ENCODE measurements at places on chromosomes 11 and 22.
A peak's percentile ranks its signal among the peaks of the same experiment; 100 is the strongest.

- no peak for DNase-seq
These were observed 361.2 kb downstream of the TMEM135 start for GRCh38 chr11:87398931-87399330.

DNA sequence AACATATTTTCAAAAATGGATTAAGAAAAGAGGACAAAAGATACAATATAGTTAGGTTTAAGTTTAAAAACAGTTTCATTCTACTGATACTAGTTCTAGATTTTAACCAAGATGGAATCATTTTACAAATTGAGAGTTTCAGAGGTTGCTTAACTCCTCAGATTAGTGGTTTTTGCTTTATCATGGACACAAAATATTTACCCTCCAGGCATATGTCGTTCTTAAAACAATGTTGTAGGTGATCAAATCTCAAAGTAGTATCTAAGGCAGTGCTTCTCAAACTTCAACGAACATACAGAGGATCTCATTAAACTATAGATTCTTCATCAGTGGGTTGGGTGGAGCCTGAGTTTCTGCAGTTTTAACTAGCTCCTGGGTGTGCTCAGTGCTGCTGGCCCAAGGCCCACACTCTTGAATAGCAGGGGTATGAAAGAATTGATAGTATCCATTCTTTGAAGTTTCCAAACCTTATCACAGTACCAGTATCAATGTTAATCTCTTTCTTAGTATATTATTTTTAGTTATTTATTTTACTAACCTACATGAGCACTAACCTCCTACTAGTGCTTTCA lies 48.0 kb downstream of the YAP1 start:
- no peak for DNase-seq

DNA sequence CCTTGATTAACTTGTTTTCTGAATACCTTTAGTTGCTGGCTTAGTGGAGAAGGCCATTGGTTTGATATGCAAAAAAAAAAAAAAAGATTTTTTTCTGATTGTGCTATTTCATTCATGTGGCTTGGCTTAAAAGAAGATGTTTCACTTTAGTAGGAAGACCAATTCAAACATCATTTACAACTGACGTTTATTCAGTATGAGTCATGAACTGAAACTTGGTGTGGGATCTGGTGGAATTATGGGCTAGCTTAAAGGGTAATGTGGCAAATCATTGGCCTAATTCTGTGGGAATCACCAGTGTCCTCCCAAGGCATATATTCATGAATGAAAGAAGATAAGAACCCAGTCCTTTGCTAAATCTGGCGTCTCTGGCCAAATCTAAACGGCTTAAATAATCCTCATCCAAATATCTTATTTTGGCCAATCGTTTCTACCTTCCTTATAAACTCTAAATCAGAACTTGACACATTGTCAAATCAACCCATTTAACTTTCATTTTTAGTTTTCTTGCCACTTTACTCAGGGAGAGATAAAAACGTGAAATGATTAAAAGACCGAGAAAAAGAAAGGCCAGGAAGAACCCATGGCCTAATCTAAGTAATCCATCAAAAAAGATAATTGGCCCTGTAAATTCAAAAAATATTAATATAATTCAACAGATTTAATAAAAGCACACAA lies 77.0 kb downstream of the DDIAS start:
- DNase-seq = no peak

GRCh38 chr22:19063581-19064353 lies 58.4 kb downstream of the DGCR2 start:
- no peak for DNase-seq

DNA sequence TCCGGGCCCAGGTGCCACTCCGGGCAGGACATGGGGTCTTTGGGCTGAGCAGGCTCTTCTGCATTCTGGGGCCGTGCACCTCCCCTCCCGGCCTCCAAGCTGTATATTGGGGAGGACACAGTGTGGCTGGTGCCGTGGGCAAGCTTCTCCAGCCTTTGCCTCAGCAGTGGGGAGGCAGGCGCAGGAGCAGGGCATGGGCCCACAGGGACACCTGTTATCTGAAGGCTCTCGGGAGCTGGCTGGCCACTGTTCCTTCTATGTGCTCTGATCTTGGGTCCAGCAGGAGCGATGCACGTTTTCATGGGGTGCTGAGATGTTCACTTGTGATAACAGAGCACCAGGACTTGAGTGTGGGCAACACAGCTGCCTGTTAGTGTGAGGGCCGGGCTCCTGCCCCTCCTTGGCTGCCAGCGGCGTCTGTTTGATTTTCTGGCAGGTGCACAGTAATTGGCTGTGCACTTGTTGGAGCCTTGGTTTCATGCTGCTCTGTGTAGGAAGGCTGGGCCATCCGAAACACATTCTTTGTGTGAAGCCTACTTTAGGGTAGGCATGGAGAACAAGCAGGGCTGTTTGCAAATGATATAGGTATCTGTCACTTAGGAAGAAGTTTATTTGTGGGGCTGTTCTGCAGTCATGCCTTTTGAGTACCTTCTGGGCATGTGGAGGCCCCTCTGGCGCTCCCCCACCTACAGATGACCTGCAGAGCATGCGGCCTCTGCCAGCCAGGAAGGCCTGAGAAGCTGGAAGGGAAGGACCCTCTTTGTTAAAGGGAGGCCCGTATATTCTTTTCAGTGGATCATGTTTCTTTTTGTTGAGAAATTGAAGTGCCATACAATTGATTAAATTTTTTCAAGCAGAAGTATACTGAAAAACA lies 201.5 kb downstream of the TBC1D22A start:
- DNase-seq = no peak

- peak; percentile 8 for DNase-seq
These were observed 1568.5 kb downstream of the FAM181B start for GRCh38 chr11:81165164-81165563.

DNA sequence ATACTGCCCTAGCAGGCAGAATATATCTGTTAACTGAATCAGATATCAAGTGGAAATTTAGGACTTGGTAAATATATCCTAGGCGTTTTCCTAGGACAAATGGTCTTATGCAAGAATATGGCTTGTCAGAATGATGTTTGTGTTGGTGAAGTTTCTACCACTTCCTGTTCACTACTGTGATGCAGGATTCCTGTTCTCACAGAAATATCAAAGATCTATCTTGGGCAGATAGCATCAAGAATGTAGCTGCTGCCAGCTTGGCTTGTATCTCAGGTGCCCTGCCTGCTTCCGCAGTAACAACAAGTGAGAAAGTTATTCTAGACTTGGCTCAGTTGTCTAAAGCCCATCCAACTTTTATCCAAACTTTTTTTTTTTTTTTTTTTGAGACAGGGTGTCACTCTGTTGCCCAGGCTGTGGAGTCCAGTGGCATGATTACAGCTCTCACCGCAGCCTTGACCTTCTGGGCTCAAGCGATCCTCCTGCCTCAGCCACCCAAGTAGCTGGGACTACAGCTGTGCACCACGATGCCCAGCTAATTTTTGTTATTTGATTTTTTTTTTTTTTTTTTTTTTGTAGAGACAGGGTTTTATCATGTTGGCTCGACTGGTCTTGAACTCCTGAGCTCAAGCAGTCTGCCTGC lies 61.3 kb downstream of the PPME1 start:
- DNase-seq = no peak

DNA sequence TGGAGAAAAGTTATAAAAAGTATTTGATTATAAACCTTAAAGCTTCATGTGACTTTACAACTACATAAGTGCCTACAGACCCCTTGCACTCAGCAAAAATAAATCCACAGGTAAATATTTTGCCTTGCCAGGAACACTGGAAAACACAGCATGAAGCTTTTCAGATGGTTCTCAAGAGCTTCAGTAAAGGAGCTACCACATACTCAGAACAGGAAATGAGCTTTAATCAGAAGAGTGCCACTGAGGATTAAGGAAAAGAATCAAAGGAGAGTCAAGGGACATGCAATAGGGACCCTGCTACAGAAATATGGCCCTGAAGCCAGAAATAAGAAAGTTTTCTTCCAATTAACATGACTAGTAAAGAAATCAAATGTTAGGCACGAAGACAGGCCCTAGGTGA lies 1.2 kb downstream of the CASP1 start:
- DNase-seq = no peak

DNA sequence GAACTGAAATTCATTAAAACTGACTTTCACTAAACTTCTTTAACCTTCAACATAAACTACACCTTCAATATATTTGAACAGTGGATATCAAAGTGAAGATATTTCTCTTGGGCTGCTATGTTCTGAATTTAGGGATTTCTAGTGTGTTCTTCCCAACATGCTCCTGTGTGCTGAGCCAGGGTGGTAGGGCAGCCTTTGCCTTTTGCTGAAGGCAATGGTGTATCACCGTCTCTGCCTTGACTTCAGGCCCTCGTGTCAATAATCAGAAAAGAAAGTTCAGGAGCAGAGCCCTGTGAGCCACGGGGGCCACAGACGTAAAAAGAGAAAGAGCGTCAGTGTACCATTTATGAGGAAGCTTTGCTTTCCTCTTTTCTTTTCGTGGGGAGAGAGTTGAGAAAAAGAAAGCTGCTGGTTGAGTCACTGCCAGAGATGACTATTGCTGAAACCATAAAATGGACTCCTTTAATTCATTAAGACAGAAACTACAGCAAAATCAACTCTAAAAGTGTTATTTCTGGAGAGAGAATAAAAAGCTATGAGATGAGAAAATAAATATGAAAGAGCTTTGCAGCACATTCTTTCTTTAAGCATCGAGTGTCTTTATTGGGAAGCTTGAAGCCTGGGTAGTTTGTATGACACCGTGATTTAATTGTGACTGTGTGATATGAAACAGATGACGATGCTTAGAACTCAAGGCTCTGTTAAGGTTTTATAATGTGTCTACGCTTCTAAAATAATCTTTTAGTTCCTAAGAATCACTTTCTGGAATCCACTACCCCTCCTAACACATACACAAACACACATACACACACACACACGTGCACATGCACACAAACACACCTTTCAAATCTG lies 271.8 kb upstream of the MTNR1B start:
- DNase-seq = no peak

DNA sequence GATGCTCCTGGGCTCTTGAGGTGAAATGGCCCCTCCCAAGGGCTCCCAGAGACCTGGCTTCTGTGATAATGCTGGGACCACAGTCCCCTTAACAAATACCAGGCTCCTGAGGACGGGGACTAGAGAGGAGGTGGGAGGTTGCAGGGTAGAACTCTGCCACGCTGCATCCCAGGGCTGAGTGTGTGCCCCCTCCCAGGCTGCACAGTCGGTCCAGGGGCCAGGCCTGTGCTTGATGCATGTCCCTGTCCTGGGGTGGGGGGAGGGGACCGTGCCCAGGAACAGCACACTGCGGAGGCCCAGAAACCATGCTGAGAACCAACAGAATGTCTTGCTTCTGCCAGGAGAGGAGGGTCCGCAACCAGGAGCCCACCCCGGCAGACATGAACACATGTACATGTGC lies 9.3 kb downstream of the CSF2RB start:
- no peak for DNase-seq

DNA sequence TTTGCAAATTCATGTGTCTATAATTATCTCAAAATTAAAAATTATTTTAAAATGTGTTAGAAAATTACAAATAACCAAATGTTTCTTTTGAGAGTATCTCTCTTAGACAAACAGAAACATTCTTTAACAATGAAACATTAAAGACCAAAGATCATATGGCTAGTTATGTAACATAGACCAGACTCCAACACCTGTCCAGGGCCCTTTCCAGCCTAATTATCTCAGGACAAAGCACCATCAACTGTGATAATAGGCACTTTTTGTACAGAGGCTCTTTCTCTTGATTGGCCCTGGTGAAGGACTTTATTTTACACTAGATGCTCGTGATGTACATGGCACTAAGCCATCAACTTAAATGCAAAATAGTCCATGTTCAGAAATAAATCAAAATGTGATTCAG lies 5.0 kb upstream of the PLEKHA7 start:
- no peak for DNase-seq

DNA sequence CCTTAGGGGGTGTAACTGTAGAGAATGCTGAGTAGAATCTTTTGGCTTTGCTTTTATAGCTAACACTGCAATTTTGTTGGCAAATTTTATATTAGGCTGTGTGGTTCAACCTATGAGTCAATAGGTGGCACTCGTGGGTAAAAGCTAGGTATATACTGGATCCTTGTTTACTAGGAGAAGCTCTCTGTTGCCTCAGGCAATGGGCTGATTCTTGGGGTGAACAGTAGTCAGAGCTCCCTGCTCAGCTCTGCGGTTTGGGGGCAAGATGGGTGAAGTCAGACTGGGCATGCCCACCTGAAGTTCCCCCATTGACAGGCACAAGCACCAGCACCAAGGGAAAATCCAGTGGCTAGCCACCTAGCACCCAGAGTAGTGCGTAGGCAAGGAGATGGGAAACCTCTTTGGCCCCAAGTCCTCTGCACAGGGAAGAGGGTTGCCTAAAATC lies 238.7 kb downstream of the FAM181B start:
- DNase-seq = peak; percentile 44

GRCh38 chr22:35462498-35463230 lies 62.7 kb downstream of the MCM5 start:
- DNase-seq = no peak

GRCh38 chr11:85749287-85749834 lies 61.6 kb downstream of the SYTL2 start:
- peak; percentile 24 for DNase-seq

GRCh38 chr11:77111277-77111676 lies 8.6 kb downstream of the OMP start:
- no peak for DNase-seq

DNA sequence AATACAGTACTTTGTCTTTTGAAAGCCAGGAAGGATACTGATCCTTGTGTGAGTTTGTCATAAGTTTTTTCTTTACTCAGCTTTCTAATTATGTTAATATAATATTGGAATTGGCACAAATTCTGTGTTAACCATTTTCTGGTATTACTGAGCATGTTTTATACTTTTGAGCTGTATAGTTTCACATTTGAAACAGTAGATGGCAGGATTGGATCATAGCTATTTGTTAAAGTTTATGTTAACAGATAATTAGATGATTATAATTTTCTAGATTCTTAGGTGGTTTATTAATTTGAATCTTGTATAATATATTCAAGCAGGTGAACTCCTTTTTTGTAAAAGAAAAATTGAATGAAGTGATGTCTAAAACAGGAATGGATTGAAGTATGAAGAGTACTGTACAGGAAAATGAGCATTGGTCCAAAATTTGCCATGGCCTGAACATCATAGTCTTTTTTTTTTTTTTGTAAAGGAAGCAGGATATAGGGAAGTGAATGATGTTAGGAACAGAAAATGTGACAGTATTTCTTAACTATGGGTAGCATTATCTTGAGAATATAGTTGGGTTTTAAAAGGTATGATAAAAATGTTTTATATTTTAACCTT lies 102.0 kb downstream of the CYP2R1 start:
- DNase-seq = peak; percentile 26

DNA sequence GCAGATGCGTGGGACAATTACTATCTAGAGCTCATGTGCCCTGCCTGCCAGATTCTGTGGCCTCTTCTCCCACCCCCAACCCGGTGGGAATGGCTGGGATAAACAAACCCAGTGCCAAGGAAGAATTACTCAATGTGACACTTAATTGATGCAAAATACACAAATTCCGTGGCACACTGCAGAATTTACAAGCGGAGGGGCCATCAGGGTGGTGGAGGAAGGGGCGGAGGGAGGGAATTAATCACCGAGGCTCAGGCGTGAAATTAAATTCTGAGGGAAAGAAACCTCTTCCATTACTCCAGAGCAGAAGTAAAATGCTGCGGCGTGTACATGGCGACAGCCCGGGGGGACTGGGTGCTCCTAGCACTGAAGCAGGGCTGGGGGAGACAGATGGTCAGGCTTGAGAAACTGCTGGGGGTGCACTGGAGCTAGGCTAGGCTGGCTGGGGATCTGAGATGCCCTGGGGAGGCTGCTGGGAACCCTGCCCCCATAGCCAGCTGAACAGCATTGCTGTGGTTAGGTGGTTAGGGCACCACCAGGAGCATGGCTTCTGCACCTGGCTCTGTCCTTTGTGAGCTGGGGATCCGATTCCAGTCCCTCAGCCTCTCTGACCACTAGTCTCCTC lies 200.6 kb downstream of the CEP164 start:
- DNase-seq = peak; percentile 19

- peak; percentile 70 for DNase-seq
These were observed 71.4 kb upstream of the B3GNT6 start for GRCh38 chr11:76962583-76963416.

Measured in NB4 (cell line).